ENCODE measurements at places on chromosomes 5 and 9. TPM values are rescaled to one million over a fixed set of nuclear protein-coding genes. Genes with fewer than 3 reads are reported as not detected.

GRCh38 chr9:14633148-14633547, 60.1 kb downstream of the ZDHHC21 start:
- H3K4me3 ChIP-seq, result no peak overlapping the region
- DNase-seq, result no peak
- peaks cover 12% of the 10 kb centered on the region for H3K36me3 ChIP-seq
- H3K27ac ChIP-seq, result no peak overlapping the region

DNA sequence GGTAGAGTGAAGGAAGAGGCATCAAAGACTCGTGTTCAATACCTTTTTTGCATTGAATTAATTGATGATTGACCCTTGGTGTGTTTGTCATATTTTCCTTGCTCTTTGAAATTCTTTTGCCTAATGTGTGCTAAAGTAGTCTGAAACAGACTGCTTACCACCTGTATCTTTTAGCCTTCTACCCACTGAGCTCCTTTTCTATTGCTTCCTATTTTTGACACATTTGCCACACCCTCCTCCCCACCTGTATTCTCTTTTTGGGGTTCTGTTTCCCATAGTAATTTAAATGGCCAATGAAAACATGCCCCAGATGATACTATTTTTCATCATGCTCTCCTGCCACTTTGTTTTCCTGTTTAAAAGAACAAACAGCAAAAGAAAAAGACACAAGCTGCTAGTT, 78.5 kb downstream of the ZCCHC7 start:
- no peaks in the 10 kb centered on the region for H3K27me3 ChIP-seq
- H3K4me1 ChIP-seq, result no peaks in the 10 kb centered on the region
- no peak for DNase-seq
- H3K36me3 ChIP-seq, result no peaks in the 10 kb centered on the region

- no peaks in the 10 kb centered on the region for H3K36me3 ChIP-seq
- no peaks in the 10 kb centered on the region for H3K4me1 ChIP-seq
- H3K4me3 ChIP-seq, result no peak overlapping the region
- DNase-seq, result no peak
- H3K27ac ChIP-seq, result no peak overlapping the region
These were observed 42.1 kb upstream of the SMIM23 start for GRCh38 chr5:171743436-171744076.

GRCh38 chr5:438481-438981, 4.4 kb upstream of the EXOC3 start:
- H3K4me3 ChIP-seq, result no peak overlapping the region
- peaks cover 5% of the 10 kb centered on the region for H3K4me1 ChIP-seq
- DNase-seq, result no peak
- H3K27me3 ChIP-seq, result no peaks in the 10 kb centered on the region

GRCh38 chr5:175325681-175326080, 118.3 kb downstream of the DRD1 start:
- H3K4me3 ChIP-seq, result no peak overlapping the region
- H3K4me1 ChIP-seq, result no peaks in the 10 kb centered on the region
- no peak overlapping the region for H3K27ac ChIP-seq
- no peaks in the 10 kb centered on the region for H3K36me3 ChIP-seq
- H3K27me3 ChIP-seq, result peaks cover 2% of the 10 kb centered on the region
- DNase-seq, result no peak

GRCh38 chr9:87481890-87482855, 15.5 kb upstream of the DAPK1 start:
- no peak for DNase-seq
- no peaks in the 10 kb centered on the region for H3K27me3 ChIP-seq
- H3K36me3 ChIP-seq, result no peaks in the 10 kb centered on the region
- H3K4me1 ChIP-seq, result peaks cover 9% of the 10 kb centered on the region
- no peak overlapping the region for H3K27ac ChIP-seq

DNA sequence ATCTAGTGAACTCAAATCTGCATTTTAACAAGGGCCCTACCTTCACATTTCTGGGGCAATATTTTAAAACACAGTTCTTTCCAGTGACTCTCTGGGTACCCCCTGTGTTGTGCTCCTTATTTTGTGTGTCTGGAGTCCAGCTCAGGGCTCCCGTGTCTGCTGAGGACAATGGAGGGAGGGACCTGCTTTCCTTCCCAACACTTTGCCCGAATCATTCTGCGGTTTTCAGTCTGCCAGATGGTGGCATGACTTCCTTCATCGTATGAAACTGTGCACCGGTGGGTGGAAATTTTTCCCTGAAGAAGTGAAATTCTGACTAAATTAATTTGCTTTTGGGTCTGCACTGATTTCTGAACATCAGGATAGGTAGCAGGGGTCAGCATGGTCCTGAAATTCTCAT, 153.6 kb upstream of the CD180 start:
- H3K4me1 ChIP-seq, result no peaks in the 10 kb centered on the region
- H3K36me3 ChIP-seq, result no peaks in the 10 kb centered on the region
- H3K27me3 ChIP-seq, result no peaks in the 10 kb centered on the region
- no peak overlapping the region for H3K27ac ChIP-seq

DNA sequence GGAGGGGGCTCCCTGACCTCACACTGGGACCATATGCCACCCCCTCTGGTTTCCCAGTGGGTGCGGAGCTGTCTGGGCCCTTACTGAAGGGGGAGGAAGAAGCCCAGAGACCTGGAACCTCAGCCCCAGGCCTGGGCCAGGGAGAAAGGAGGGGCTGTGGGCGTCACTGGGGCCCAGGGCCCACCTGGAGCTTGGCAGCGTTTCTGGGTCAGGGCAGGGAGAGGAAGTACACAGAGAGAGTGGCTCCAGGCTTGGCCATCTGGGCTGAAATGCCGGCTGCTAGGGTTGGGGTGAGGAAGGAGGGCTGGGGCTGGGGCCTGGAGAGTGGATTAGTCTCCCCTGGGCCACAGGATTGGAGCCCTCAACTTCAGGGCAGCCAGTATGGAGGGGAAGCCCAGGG, 6.4 kb upstream of the DAB2IP start:
- H3K27me3 ChIP-seq, result no peaks in the 10 kb centered on the region
- DNase-seq, result no peak
- H3K4me1 ChIP-seq, result peaks cover 8% of the 10 kb centered on the region
- no peak overlapping the region for H3K27ac ChIP-seq
- H3K4me3 ChIP-seq, result no peak overlapping the region
- H3K36me3 ChIP-seq, result no peaks in the 10 kb centered on the region

DNA sequence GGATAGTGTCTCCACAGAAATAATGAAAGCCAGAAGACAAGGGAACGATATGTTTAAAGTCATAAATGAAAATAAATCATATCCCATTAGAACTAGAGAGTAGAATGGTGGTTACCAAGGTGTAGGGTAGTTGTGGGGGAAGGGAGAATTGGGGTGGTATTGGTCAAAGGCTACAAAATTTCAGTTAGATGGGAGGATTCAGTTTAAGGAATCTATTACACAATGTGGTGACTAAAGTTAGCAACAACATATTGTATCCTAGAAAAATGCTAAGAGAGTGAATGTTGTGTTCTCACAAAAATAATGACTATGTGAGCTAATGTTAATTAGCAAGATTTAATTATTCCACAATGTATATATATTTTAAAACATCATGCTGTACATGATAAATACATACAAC, 27.8 kb upstream of the LARP1 start:
- H3K27me3 ChIP-seq, result no peaks in the 10 kb centered on the region
- no peak overlapping the region for H3K27ac ChIP-seq

DNA sequence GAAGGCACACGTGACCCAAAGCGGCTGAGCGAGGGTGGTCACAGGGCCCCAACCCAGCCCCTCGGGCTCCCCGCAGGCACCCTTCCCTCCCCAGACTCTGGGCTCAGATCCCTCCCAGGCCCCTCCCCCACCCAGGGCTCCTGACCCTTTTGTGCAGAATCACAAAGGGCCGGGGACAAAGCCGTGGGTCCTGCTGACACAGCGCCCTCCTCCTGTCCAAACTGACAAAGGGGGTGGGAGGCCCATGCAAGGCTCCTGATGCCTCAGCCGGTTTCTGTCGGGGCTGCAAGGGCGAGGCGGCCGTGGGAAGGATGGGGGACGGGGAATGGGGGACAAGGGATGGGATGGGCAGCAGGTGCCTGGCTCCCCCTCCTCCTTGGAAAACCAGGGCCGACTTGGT, 43.5 kb upstream of the UBAC1 start:
- no peak overlapping the region for H3K27ac ChIP-seq
- peaks cover 33% of the 10 kb centered on the region for H3K4me1 ChIP-seq
- H3K36me3 ChIP-seq, result no peaks in the 10 kb centered on the region
- H3K27me3 ChIP-seq, result no peaks in the 10 kb centered on the region
- no peak for DNase-seq

GRCh38 chr5:90740244-90740799, 181.7 kb downstream of the ADGRV1 start:
- H3K4me3 ChIP-seq, result no peak overlapping the region
- no peaks in the 10 kb centered on the region for H3K4me1 ChIP-seq
- H3K36me3 ChIP-seq, result no peaks in the 10 kb centered on the region
- no peak for DNase-seq
- no peaks in the 10 kb centered on the region for H3K27me3 ChIP-seq

DNA sequence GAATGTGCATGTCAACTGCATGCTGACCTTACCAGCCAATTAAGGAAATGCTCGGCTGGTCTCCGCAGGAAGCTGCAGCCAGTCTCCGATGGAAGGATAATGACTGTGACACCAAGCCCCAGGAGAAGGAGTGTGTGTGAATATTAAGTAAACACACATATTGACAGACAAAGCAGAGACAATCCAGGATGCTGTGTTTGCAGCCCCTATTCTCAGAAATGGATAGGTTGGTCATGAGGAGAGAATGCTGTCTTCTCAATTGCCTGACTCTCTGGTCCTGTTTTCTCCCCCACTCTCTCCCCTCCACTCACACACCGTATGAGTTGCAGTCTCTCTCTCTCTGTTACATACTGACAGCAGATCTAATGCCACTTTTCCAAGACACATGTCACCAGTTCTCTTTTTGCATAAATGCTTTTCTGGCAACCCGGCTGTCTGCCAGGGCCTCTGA, 85.7 kb downstream of the EPB41L4A start:
- no peaks in the 10 kb centered on the region for H3K27me3 ChIP-seq
- H3K4me3 ChIP-seq, result no peak overlapping the region
- DNase-seq, result no peak
- no peak overlapping the region for H3K27ac ChIP-seq
- no peaks in the 10 kb centered on the region for H3K36me3 ChIP-seq

DNA sequence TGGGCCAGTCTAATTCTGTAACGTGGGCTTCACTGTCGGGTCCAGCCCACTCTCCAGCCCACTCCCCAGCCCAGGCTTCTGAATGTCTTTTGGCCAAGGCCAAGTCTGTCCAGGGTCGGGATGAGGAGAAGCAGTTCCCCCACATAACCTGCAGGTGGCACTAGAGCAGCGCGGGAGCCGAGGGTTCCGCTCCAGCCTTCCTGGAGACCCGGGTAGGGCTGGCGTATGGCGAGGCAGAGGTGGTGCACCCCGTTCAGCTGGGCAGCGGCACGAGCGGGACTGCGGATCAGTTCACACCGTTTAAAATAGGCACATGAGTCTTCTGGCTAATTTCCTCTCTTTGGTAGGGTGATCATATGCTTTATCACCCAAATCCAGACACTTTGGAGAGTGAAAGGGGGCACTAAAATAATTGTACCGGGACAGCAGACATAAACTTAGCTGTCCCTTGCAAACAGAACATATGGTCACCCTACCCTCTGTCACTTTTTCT, 185.9 kb downstream of the MSX2 start:
- DNase-seq, result peak; percentile 68
- H3K36me3 ChIP-seq, result no peaks in the 10 kb centered on the region
- no peak overlapping the region for H3K27ac ChIP-seq
- no peak overlapping the region for H3K4me3 ChIP-seq

GRCh38 chr9:127734247-127734746, 797 bp downstream of the TOR2A start:
- H3K27ac ChIP-seq, result peak overlapping the region; percentile 81
- H3K36me3 ChIP-seq, result peaks cover 2% of the 10 kb centered on the region
- no peak for DNase-seq
- peak overlapping the region; percentile 74 for H3K4me3 ChIP-seq
- H3K4me1 ChIP-seq, result peaks cover 8% of the 10 kb centered on the region

DNA sequence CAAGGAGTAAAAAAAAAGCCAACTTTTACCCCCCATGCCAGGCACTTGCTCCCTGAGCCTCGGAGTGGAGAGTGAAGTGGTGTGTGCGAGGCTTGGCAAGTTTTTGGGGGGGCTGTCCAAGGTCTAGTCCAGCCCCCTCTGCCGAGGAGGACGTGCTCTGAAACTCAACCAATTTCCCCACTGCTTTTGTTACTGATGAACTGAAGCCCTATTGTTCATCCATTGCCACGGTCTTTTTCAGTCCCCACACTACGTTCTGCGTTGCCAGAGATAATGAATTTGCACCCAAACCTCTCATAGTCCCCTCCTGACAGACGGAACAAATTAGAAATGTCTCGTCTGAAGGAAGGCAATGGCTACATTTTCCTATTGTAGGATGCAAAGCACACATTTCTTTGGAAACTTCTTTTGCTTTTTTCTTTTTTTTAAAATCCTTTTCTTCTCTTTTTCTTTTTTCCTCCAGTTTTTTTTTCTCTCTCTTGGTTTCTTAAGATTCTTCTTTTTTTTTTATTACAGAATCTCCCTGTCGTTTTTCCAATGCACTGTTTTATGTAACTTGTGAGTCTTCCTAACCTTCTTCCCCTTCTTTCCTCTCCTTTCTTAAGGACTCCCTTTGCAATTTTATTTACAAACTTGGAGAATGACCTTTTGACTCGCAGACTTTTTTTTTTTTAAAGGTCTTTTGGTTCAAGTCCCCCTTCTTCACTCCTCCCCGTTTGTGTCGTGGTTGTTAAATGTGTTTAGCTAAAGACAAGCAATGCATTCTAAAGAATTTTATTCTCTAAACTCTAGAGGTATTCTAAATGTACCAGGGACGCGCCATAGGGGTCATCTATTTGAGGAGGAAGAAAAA, 209.5 kb downstream of the MEF2C start:
- H3K4me1 ChIP-seq, result peaks cover 17% of the 10 kb centered on the region
- no peak overlapping the region for H3K27ac ChIP-seq
- no peak for DNase-seq
- peaks cover 46% of the 10 kb centered on the region for H3K27me3 ChIP-seq
- no peaks in the 10 kb centered on the region for H3K36me3 ChIP-seq

DNA sequence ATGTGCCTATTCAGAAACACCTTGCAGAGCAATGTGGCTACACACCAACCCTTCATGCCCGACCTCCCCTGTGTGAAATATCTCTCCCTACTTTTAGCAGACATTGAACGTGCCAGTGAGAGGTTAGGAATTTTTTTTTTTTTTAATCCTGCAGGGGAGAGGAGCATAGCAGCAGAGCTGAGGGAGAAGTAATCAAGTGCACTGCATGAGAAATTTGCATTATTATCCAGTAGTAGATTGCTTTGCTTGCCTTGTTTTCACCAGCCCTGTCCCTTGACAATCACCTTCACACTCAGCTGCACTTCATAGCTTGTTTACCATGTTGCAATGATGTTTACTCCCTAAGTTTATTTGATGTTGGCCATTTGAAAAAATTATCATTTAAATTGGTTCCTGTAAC, 489.6 kb upstream of the ZNF608 start:
- no peak overlapping the region for H3K4me3 ChIP-seq
- H3K27me3 ChIP-seq, result no peaks in the 10 kb centered on the region
- no peaks in the 10 kb centered on the region for H3K36me3 ChIP-seq
- DNase-seq, result no peak
- H3K4me1 ChIP-seq, result no peaks in the 10 kb centered on the region

Gene AGXT2
- total RNA-seq, result 67.9 TPM

Gene DNM1
- total RNA-seq, result 1.6 TPM

Gene AJM1
- total RNA-seq, result 2.3 TPM

Gene ANKRD34B
- not detected for total RNA-seq

Gene MACIR
- 0.84 TPM for total RNA-seq

Gene CTXN3
- not detected for total RNA-seq

Gene ZNF300
- 0.84 TPM for total RNA-seq

Data from liver (tissue), 10 donors.